ENCODE measurements at places on chromosomes 4 and X.

DNA sequence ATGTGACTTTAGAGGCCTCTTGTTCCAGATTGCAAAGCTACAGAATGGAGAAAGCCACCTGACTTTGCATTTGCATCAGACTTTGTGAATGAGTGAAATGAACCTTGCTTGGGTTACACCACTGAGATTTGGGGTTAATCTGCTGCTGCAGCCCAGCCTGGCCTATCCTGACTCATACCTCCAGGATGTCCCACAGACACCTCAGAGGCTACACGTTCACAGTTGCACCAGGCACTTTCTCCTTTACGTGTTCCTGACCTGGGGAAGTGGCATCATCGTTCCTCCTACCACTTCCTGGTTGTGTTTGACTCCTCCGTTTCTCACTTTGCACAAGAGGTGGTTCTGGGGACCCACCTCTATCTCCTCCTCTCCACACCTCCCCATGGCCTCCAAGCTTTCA lies 9.2 kb upstream of the SORCS2 start:
- H3K36me3 ChIP-seq: no peaks in the 10 kb centered on the region
- H3K27me3 ChIP-seq: peaks cover 34% of the 10 kb centered on the region
- DNase-seq: no peak
- H3K4me1 ChIP-seq: peaks cover 8% of the 10 kb centered on the region

DNA sequence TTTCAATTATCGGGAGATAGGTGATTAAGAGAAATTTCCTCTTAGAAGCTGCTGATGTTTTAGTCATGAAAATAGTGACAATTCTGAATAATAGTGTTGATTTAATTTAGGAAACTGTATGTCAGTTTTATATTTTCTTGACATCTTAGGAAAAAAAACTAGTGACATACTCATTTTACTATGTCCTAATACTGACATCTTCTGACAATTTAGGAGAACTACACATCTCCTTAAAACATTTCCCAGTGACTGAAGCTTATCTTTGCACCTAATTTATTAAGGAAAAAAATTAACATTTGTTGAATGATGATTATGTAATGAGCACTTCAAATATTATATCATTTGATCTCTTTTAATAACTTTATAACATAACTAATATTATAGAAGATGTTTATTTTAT lies 42.0 kb upstream of the RBMXL3 start:
- H3K4me1 ChIP-seq: no peaks in the 10 kb centered on the region
- H3K36me3 ChIP-seq: peaks cover 3% of the 10 kb centered on the region
- H3K27me3 ChIP-seq: no peaks in the 10 kb centered on the region
- H3K4me3 ChIP-seq: no peak overlapping the region
- no peak for DNase-seq

- no peaks in the 10 kb centered on the region for H3K36me3 ChIP-seq
- no peak overlapping the region for H3K4me3 ChIP-seq
- no peaks in the 10 kb centered on the region for H3K27me3 ChIP-seq
- H3K4me1 ChIP-seq: no peaks in the 10 kb centered on the region
- no peak overlapping the region for H3K27ac ChIP-seq
Observed at GRCh38 chr4:105965183-105965800, 70.0 kb downstream of the NPNT start.

- no peak overlapping the region for H3K27ac ChIP-seq
- no peak for DNase-seq
- no peaks in the 10 kb centered on the region for H3K27me3 ChIP-seq
- H3K4me1 ChIP-seq: peaks cover 11% of the 10 kb centered on the region
Observed at GRCh38 chr4:7862561-7863192, 77.0 kb downstream of the AFAP1 start.

- H3K36me3 ChIP-seq: no peaks in the 10 kb centered on the region
- H3K27me3 ChIP-seq: no peaks in the 10 kb centered on the region
- H3K4me1 ChIP-seq: no peaks in the 10 kb centered on the region
- no peak for DNase-seq
Observed at GRCh38 chrX:46366381-46367207, 178.6 kb downstream of the ZNF674 start.

DNA sequence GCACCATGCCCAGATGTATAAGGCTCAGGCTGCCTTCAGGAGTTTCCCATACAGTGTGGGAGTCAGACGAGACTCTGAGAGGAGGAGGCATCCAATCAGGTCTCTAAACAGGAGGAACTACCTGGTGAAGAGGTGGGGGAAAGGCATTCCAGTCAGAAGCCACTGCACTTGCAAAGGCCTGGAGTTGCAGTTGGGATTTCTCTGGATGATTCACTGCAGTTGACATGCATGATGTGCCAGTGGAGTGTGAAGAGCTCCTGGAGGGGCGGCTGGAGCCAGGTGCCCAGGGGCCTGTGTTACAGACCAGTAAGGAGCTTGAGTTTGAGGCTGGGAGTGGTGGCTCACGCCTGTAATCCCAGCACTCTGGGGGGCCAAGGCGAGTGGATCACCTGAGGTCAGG lies 339.1 kb downstream of the ARHGAP10 start:
- H3K27me3 ChIP-seq: no peaks in the 10 kb centered on the region
- DNase-seq: no peak
- no peak overlapping the region for H3K4me3 ChIP-seq

DNA sequence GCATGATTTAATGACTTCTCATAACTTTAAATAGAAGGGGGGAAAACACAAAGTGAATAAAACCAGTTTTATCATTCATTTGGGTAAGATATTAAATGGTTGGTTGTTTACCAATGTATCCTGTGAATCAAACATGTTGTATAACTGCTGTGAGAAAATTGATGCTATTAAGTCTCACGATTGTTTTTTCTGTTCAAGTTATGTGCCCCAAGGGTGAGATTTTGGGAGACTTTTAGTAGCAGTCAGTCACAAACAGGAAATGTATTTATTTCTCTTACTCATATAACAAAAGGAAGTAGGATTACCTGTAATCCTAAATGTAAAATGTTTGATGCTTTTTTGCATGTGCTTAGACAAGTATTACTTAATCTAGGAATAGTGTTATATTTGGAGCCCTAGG lies 39.2 kb downstream of the MTHFD2L start:
- H3K4me1 ChIP-seq: no peaks in the 10 kb centered on the region
- H3K36me3 ChIP-seq: no peaks in the 10 kb centered on the region
- H3K4me3 ChIP-seq: no peak overlapping the region
- H3K27ac ChIP-seq: no peak overlapping the region
- no peaks in the 10 kb centered on the region for H3K27me3 ChIP-seq
- no peak for DNase-seq

GRCh38 chr4:84041426-84041825 lies 457.7 kb downstream of the NKX6-1 start:
- H3K4me3 ChIP-seq: no peak overlapping the region
- DNase-seq: no peak
- H3K36me3 ChIP-seq: no peaks in the 10 kb centered on the region
- H3K27ac ChIP-seq: no peak overlapping the region
- H3K27me3 ChIP-seq: no peaks in the 10 kb centered on the region

GRCh38 chr4:152448038-152448707 lies 87.7 kb downstream of the FBXW7 start:
- H3K4me1 ChIP-seq: peaks cover 25% of the 10 kb centered on the region
- DNase-seq: no peak
- no peak overlapping the region for H3K27ac ChIP-seq
- H3K36me3 ChIP-seq: peaks cover 6% of the 10 kb centered on the region
- H3K4me3 ChIP-seq: no peak overlapping the region

GRCh38 chrX:725971-726370 lies 95.4 kb downstream of the SHOX start:
- H3K27ac ChIP-seq: no peak overlapping the region
- peaks cover 6% of the 10 kb centered on the region for H3K4me1 ChIP-seq
- peaks cover 3% of the 10 kb centered on the region for H3K36me3 ChIP-seq
- no peak for DNase-seq
- no peak overlapping the region for H3K4me3 ChIP-seq

GRCh38 chrX:4663085-4663484 lies 949.6 kb upstream of the PRKX start:
- H3K4me3 ChIP-seq: no peak overlapping the region
- H3K27me3 ChIP-seq: no peaks in the 10 kb centered on the region
- DNase-seq: no peak

- no peaks in the 10 kb centered on the region for H3K4me1 ChIP-seq
- no peak for DNase-seq
- H3K4me3 ChIP-seq: no peak overlapping the region
- H3K36me3 ChIP-seq: no peaks in the 10 kb centered on the region
- H3K27ac ChIP-seq: no peak overlapping the region
Observed at GRCh38 chr4:182858711-182859110, 58.5 kb downstream of the DCTD start.

- no peak overlapping the region for H3K27ac ChIP-seq
- H3K4me1 ChIP-seq: no peaks in the 10 kb centered on the region
- no peaks in the 10 kb centered on the region for H3K36me3 ChIP-seq
- peaks cover 48% of the 10 kb centered on the region for H3K27me3 ChIP-seq
Observed at GRCh38 chr4:183863155-183863825, 41.8 kb upstream of the STOX2 start.

GRCh38 chrX:68203211-68203610 lies 230.1 kb downstream of the OPHN1 start:
- H3K36me3 ChIP-seq: no peaks in the 10 kb centered on the region
- H3K27me3 ChIP-seq: peaks cover 12% of the 10 kb centered on the region
- no peak overlapping the region for H3K4me3 ChIP-seq
- no peaks in the 10 kb centered on the region for H3K4me1 ChIP-seq
- H3K27ac ChIP-seq: no peak overlapping the region

DNA sequence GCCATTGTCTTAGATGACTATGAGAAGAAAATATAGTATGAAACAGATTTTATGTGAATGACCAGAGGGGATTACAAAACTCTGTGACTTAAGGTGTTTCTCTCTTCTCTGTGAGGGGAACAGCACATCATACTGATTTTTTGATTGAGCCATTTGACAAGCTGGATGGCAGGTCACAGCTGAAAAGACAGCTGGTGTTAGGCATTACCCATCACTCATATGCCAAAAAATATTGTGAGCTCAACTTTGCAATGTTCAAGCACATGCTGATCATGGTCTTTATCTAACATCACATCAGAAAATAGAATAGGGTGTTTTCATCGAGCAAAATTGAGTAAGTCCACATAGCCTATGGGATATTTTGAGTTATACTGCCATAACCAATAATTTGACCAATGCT lies 86.7 kb upstream of the TECRL start:
- no peak overlapping the region for H3K4me3 ChIP-seq
- DNase-seq: no peak
- no peak overlapping the region for H3K27ac ChIP-seq
- H3K27me3 ChIP-seq: no peaks in the 10 kb centered on the region
- H3K4me1 ChIP-seq: no peaks in the 10 kb centered on the region

GRCh38 chrX:68982476-68982875 lies 153.7 kb downstream of the EFNB1 start:
- H3K27me3 ChIP-seq: no peaks in the 10 kb centered on the region
- H3K4me1 ChIP-seq: no peaks in the 10 kb centered on the region
- no peak overlapping the region for H3K4me3 ChIP-seq
- no peak for DNase-seq

GRCh38 chr4:111399623-111400022 lies 745.6 kb upstream of the FAM241A start:
- DNase-seq: no peak
- H3K27me3 ChIP-seq: no peaks in the 10 kb centered on the region
- no peaks in the 10 kb centered on the region for H3K36me3 ChIP-seq
- H3K27ac ChIP-seq: no peak overlapping the region
- H3K4me3 ChIP-seq: no peak overlapping the region

- DNase-seq: no peak
- H3K4me3 ChIP-seq: no peak overlapping the region
- H3K4me1 ChIP-seq: no peaks in the 10 kb centered on the region
- no peak overlapping the region for H3K27ac ChIP-seq
- H3K36me3 ChIP-seq: no peaks in the 10 kb centered on the region
- peaks cover 15% of the 10 kb centered on the region for H3K27me3 ChIP-seq
Observed at GRCh38 chr4:3599951-3600350, 67.7 kb upstream of the LRPAP1 start.

- H3K4me3 ChIP-seq: peak overlapping the region; percentile 79
- H3K27ac ChIP-seq: no peak overlapping the region
- DNase-seq: no peak
- peaks cover 5% of the 10 kb centered on the region for H3K36me3 ChIP-seq
- H3K27me3 ChIP-seq: peaks cover 42% of the 10 kb centered on the region
Observed at GRCh38 chrX:54358424-54359211, 772 bp upstream of the WNK3 start.

DNA sequence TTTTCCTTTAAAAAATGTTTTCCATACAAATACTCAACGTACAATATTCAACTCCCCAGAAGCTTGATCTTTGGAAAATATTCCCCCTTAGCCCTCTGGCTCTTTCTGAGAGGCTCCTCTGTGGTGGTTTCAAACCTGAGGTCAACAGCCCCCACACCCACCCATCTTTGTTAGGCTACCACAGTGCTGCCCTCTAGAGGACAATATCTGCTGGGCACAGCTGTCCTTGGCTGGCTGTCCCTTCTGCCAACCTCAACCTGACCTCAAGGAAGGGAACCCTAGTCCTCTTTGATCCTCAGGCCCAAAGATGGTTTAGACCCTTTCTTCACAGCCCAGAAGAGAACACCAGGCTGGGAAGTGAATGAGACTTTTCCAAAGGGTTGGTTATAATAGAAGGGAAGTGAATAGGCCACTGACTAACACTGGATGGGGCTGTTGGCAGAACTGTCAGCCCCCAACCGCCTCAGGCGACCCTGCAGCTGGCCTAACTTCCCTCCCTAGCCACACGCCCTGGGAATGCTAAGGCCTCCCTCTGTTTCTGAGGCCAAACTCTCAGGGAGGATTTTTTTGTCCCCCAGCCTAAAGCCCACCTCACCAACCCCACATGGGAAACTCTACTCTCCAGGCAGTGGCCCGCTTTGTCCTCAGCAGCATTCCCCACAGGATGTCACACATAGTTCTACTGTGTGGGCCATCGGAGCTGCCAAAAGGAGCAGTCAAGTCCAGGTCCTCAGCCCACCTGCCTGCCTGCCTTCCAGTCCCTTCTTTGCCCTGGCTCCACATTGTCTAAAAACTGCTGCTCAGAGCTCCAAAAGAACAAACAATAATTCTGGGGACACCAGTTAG lies 34.3 kb downstream of the NYX start:
- H3K27me3 ChIP-seq: no peaks in the 10 kb centered on the region
- no peaks in the 10 kb centered on the region for H3K4me1 ChIP-seq

DNA sequence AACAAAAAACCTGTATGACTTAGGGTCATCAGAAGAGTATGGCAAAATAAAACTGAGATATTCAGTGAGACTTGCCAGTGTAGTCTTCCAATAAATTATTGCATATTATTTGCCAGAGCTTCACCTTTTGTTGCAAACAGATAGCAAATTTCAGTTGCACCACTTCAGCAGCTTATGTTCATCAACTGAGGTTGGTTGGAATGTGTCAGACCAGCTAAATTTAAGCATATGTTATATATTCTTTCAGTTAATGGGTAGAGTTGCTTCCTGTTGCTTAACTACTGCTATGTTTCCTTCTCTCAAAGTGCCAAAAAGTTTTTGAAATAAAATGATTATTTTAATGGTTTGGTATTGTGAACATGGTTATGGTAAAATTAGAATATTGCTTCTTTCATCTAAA lies 61.5 kb downstream of the GALNT7 start:
- H3K27me3 ChIP-seq: no peaks in the 10 kb centered on the region
- no peaks in the 10 kb centered on the region for H3K4me1 ChIP-seq
- H3K27ac ChIP-seq: no peak overlapping the region
- H3K36me3 ChIP-seq: peaks cover 6% of the 10 kb centered on the region
- no peak for DNase-seq

GRCh38 chr4:80202741-80203553 lies 5.6 kb downstream of the PRDM8 start:
- H3K36me3 ChIP-seq: peaks cover 21% of the 10 kb centered on the region
- H3K4me1 ChIP-seq: peaks cover 25% of the 10 kb centered on the region

All from effector memory CD8-positive, alpha-beta T cell (primary cell).